Naive thymus-derived CD8-positive, alpha-beta T cell (primary cell): ENCODE measurements at places on chromosomes 11 and 22.

GRCh38 chr22:20305894-20306645 lies 13.8 kb downstream of the DGCR6L start:
- DNase-seq: peak; percentile 55

DNA sequence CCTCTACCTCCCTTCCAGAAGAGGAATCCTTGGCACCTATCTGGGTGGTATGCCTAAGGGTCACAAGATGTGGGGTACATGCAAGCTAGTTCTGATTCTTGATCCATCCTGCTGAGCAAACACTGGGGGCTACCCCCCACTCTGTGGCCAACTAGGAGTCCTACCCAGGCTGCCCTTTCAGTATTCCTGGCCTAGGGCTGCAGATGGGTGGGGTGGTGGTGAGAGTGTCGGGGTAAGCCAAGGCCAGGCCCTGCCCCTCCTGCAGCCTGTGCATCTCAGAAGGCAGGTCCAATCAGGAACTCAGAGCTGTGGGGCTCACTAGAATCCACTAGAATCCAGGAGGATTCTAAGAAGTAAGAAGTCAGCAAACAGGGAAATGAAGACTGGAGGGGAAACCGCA lies 10.9 kb downstream of the SSH3 start:
- DNase-seq: no peak

GRCh38 chr22:41870786-41871185 lies 37.9 kb downstream of the SREBF2 start:
- DNase-seq: no peak

DNA sequence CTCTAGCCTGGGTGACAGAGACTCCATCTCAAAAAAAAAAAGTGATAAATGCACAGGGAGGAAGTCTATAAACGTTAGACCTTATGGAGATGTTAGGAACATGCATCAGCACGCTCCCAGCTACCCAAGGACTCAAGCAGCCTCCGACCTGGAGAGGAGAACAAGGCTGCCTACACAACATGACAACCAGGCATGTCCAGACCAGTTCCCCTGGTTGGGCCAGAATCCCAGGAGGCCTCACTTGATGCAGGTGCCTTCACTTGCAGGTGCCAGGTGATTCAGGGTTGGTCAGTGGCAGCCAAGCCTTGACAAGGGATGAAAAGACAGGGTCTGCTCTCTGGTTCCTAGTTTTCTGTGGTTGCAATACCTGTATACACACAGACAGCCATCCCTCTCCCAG lies 5.9 kb downstream of the RANGAP1 start:
- DNase-seq: no peak

GRCh38 chr11:32885556-32885955 lies 7.1 kb upstream of the QSER1 start:
- no peak for DNase-seq

GRCh38 chr22:23218867-23219251 lies 38.5 kb downstream of the BCR start:
- peak; percentile 41 for DNase-seq

DNA sequence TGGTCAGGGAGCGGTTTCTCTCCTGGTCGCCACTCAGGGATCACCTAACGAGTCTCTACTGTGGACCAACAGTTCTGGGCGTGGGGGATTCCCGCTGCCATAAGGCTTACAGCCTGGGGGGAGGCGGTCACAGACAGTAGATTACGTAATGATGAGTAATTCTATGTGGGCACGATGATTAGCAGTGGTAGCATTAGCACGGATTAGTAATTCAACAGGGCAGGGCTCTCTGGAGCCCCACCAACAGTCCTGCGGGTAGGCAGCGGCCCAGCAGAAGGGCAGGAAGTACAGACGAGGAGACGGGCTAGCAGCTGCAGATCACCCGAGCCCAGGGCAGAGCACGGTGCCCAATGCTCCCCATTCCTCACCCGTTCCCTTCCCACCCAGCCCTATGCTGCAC lies 3.6 kb downstream of the SHISAL1 start:
- DNase-seq: no peak

- DNase-seq: no peak
These were observed 23.5 kb downstream of the PITPNB start for GRCh38 chr22:27895600-27895999.

- DNase-seq: no peak
These were observed 203.7 kb downstream of the CTTN start for GRCh38 chr11:70601861-70602538.

- no peak for DNase-seq
These were observed 13.4 kb downstream of the VWCE start for GRCh38 chr11:61281581-61282250.

DNA sequence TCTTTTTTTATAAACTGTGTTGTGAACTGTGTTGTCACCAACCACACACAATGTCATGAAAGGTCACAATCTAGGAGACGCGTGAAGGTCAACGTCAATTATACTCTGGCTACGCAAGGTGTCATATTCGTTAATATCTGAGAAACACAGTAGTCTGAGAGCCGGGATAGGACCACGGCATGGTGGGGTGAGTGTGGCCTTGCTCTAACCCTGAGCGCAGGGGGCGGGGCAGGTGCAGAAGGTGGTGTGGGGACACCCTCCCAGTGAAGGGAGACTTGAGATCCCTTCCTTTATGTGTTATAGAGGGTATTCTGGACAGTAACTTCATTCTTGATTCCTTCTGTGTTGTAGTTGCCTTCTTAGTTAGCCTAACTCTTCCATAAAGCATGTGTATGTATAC lies 883.0 kb downstream of the OPCML start:
- no peak for DNase-seq

GRCh38 chr11:134385774-134386565 lies 26.1 kb downstream of the B3GAT1 start:
- DNase-seq: no peak
